ENCODE measurements at places on chromosomes 3 and 15. TPM values are rescaled to one million over a fixed set of nuclear protein-coding genes. Genes with fewer than 3 reads are reported as not detected.

LYSMD2 gene
- total RNA-seq, result 28.0 TPM

- no peaks in the 10 kb centered on the region for H3K4me1 ChIP-seq
- no peak for DNase-seq
- no peak overlapping the region for H3K27ac ChIP-seq
- H3K36me3 ChIP-seq, result no peaks in the 10 kb centered on the region
- H3K4me3 ChIP-seq, result no peak overlapping the region
Observed at GRCh38 chr3:24683090-24683489, 188.4 kb upstream of the THRB start.

DNA sequence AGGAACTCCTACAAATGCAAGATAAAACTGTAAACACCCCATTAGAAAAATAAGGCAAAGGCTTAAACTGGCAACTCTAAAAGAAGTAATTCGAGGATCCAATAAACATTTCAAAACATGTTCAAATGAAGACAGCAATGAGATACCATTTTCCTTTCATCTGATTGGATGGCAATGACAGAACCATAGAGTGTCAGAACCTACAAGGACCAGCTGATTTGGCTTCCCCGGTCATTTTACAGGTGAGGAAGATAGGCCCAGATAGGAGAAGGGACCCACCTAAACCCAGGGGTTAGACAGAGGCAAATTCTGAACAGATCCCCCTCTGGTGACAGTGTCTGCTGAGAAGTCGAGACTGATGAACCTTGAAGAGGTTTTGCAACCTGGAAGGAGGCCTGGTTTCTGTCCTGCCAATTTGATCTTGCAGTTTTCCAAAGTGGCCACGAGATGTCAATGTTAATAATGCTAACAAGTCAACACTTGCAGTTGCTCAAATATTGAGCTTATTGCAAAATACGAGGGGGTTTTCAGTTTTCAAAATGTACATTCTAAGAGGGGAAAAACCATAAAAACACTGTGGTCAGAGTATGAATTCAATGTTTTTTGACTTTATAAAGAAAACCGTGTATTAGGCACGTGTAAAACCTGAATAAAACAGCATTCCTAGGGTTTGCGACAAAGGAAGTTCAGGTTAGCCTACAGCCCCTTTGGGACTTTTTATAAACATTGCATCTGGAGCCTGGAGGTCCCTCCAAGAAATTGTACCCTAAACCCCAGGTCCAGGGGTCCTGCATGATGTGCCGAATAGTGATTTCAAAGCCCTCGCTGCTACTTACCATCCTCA is 21.5 kb downstream of the CFAP161 start:
- peaks cover 2% of the 10 kb centered on the region for H3K27me3 ChIP-seq
- peak overlapping the region; percentile 4 for H3K27ac ChIP-seq
- no peaks in the 10 kb centered on the region for H3K36me3 ChIP-seq
- peak; percentile 58 for DNase-seq
- H3K4me3 ChIP-seq, result no peak overlapping the region

CTXN2 gene
- not detected for total RNA-seq

TNFAIP8L3 gene
- total RNA-seq, result 1.8 TPM

DNA sequence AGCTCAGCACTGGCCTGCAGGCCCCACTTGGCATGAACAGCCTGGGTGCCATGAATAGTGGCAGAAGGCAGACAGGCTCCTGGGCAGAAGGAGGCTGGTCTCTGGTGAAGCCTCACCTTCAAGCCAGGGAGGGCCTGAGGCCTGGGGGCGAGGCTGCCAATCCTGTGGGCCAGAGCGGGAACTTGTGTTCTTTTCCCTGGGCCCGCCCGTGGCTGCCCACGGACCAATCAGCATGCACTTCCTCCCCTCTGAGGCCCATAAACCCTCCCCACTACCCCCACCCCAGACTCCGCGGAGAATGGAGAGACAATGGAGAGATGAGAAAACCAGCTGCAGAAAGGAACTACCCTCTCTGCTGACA is 283.8 kb upstream of the ROBO1 start:
- no peaks in the 10 kb centered on the region for H3K4me1 ChIP-seq
- no peaks in the 10 kb centered on the region for H3K27me3 ChIP-seq
- no peak overlapping the region for H3K4me3 ChIP-seq
- no peak overlapping the region for H3K27ac ChIP-seq
- no peaks in the 10 kb centered on the region for H3K36me3 ChIP-seq
- no peak for DNase-seq

- no peaks in the 10 kb centered on the region for H3K27me3 ChIP-seq
- no peaks in the 10 kb centered on the region for H3K36me3 ChIP-seq
- H3K4me1 ChIP-seq, result no peaks in the 10 kb centered on the region
- H3K27ac ChIP-seq, result no peak overlapping the region
- no peak for DNase-seq
Observed at GRCh38 chr15:79496838-79497237, 64.7 kb downstream of the MINAR1 start.

DNA sequence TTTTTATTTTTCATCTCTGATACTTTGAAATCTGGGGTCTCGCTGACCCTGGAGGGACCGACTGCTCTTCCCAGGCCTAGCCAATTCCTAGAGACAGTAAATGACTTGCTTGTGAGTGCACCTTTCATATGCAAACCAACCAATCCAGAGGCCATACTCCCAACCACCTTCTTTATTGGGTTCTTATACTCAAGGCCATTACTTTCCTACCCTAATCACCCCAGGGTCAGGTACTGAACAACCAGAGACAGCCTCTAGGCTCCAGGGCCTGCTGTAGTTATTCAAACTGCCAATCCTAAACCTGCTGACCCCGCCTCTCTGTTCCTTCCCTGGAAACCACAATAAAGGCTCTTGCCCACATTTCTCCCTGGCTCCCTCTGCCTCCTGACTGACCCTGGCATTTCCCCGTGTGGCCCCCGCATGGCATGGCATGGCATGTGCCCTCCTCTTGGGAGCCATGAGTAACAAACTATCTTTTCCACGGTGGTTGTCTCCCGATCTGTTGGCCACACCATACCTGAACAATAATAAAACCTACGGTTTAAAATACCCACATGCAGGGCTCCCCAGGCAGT is 42.9 kb downstream of the ADCY5 start:
- H3K27me3 ChIP-seq, result no peaks in the 10 kb centered on the region
- no peak overlapping the region for H3K4me3 ChIP-seq
- H3K27ac ChIP-seq, result no peak overlapping the region

CD80 gene
- not detected for total RNA-seq

TMEM207 gene
- not detected for total RNA-seq

GRCh38 chr3:45194791-45195190 is 31.3 kb downstream of the TMEM158 start:
- DNase-seq, result no peak
- H3K27me3 ChIP-seq, result no peaks in the 10 kb centered on the region
- no peaks in the 10 kb centered on the region for H3K4me1 ChIP-seq
- no peak overlapping the region for H3K27ac ChIP-seq
- no peak overlapping the region for H3K4me3 ChIP-seq
- H3K36me3 ChIP-seq, result no peaks in the 10 kb centered on the region

DNA sequence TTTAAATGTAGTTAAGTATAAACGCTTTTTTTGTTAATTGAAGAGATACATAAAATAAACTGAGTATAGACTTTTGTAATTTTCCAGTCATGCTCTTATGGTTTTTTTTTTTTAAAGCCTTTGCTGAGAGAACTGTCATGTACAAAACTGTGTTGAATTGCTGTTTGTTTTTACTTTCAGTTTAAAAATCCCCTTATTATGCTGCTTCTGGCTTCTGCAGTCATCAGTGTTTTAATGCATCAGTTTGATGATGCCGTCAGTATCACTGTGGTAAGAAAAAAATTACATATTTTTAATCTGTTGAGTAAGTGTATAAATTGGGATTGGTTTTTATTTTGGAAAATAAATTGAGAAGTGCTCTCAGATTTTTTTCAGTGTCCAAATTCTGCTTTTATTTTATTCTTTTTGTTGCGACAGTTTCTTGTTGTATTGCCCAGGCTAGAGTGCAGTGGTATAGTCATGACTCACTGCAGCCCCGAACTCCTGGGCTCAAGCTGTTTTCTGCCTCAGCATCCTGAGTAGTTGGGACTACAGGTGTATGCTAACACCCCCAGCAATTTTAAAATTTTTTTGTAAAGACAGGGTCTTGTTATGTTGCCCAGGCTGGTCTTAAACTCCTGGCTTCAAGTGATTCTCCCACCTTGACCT is 40.7 kb downstream of the ATP2C1 start:
- no peaks in the 10 kb centered on the region for H3K27me3 ChIP-seq
- no peak for DNase-seq
- H3K27ac ChIP-seq, result no peak overlapping the region
- H3K4me1 ChIP-seq, result no peaks in the 10 kb centered on the region
- no peak overlapping the region for H3K4me3 ChIP-seq
- no peaks in the 10 kb centered on the region for H3K36me3 ChIP-seq

GRCh38 chr3:185927501-185928200 is 10.2 kb downstream of the TRA2B start:
- peaks cover 44% of the 10 kb centered on the region for H3K36me3 ChIP-seq
- DNase-seq, result no peak
- no peaks in the 10 kb centered on the region for H3K27me3 ChIP-seq
- no peak overlapping the region for H3K4me3 ChIP-seq

LOXL1 gene
- total RNA-seq, result 19.7 TPM

DNA sequence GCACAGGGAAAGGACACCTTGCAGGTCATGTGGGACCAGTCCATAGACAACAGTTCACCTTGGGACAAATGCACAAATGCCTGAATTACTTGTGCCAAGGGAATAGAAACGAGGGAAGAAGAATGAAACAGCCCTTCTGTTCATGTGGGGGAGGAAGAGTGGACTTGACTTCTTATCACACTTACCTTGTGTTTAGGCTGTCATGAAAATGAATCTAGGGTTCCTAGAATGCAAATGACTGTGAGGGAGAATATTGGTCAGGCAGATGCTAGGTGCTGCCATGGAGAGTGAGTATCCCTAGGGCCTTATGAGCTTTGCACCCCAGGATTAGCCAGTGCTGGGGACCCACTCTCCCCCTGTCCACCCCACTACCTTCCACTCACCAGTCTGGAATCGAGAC is 11.0 kb upstream of the PRKAR2A start:
- H3K36me3 ChIP-seq, result peaks cover 35% of the 10 kb centered on the region
- H3K27me3 ChIP-seq, result no peaks in the 10 kb centered on the region
- H3K4me1 ChIP-seq, result no peaks in the 10 kb centered on the region
- H3K4me3 ChIP-seq, result no peak overlapping the region
- no peak overlapping the region for H3K27ac ChIP-seq

- H3K27ac ChIP-seq, result no peak overlapping the region
- H3K36me3 ChIP-seq, result no peaks in the 10 kb centered on the region
- H3K4me3 ChIP-seq, result no peak overlapping the region
- H3K27me3 ChIP-seq, result no peaks in the 10 kb centered on the region
- H3K4me1 ChIP-seq, result no peaks in the 10 kb centered on the region
Observed at GRCh38 chr3:87045473-87045872, 54.5 kb upstream of the VGLL3 start.

- no peaks in the 10 kb centered on the region for H3K4me1 ChIP-seq
- no peaks in the 10 kb centered on the region for H3K27me3 ChIP-seq
- no peak for DNase-seq
- H3K27ac ChIP-seq, result no peak overlapping the region
- no peak overlapping the region for H3K4me3 ChIP-seq
Observed at GRCh38 chr3:72756900-72757299, 91.3 kb downstream of the SHQ1 start.

- no peak overlapping the region for H3K27ac ChIP-seq
- H3K4me3 ChIP-seq, result no peak overlapping the region
- no peaks in the 10 kb centered on the region for H3K4me1 ChIP-seq
- no peak for DNase-seq
- no peaks in the 10 kb centered on the region for H3K27me3 ChIP-seq
- H3K36me3 ChIP-seq, result no peaks in the 10 kb centered on the region
Observed at GRCh38 chr15:63354821-63355650, 26.6 kb downstream of the CA12 start.

ADGRG7 gene
- total RNA-seq, result not detected

- DNase-seq, result no peak
- no peak overlapping the region for H3K27ac ChIP-seq
- no peak overlapping the region for H3K4me3 ChIP-seq
Observed at GRCh38 chr15:77373441-77373840, 46.5 kb downstream of the PEAK1 start.

- DNase-seq, result no peak
- H3K27ac ChIP-seq, result no peak overlapping the region
- H3K4me3 ChIP-seq, result no peak overlapping the region
- no peaks in the 10 kb centered on the region for H3K27me3 ChIP-seq
- peaks cover 5% of the 10 kb centered on the region for H3K4me1 ChIP-seq
Observed at GRCh38 chr3:141336672-141337522, 31.4 kb upstream of the ZBTB38 start.

- no peak for DNase-seq
- no peak overlapping the region for H3K27ac ChIP-seq
- H3K4me1 ChIP-seq, result peaks cover 11% of the 10 kb centered on the region
- peak overlapping the region; percentile 59 for H3K4me3 ChIP-seq
- no peaks in the 10 kb centered on the region for H3K27me3 ChIP-seq
- H3K36me3 ChIP-seq, result peaks cover 1% of the 10 kb centered on the region
Observed at GRCh38 chr3:126983653-126984390, 907 bp downstream of the PLXNA1 start.

Data from adrenal gland (tissue), 19 donors.